ENCODE measurements at places on chromosomes 4 and X.

- DNase-seq = no peak
Observed at GRCh38 chr4:173866322-173867026, 336.4 kb upstream of the HAND2 start.

- DNase-seq = no peak
Observed at GRCh38 chr4:2256156-2256731, 5.7 kb downstream of the MXD4 start.

GRCh38 chr4:4524364-4524763 lies 17.5 kb downstream of the STX18 start:
- DNase-seq = peak; percentile 38

DNA sequence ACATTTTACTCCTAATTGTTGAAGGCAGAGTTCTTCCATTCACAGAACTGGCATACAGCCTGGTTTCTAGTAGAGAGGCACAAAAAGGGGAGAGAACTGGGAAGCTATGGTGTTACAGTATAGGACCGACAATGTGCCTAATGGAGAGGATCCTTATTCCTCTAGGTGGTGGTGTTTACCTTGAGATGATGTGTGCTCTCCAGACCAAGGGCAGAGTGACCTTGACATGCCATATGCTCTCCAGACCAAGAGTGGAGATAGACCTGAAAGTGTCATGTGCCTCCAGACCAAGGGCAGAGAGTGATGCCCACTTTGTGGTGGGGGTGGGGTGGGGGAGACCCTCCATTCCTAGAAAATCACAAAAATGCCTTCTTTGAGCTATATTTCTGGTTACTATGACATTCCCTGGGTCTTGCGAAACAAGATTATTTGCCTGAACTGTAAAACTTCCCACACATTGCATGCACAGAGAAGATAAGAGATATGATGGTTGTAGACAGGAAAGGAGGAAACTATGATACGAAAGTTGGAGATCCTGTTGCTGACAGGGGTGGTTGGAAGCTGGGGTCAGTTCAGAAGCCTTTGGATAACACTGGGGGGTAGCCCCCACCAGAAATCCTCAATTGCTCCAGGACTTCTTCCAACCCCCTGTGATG lies 119.7 kb downstream of the TEX13C start:
- DNase-seq = no peak

GRCh38 chr4:136009258-136009832 lies 1522.9 kb downstream of the PCDH18 start:
- DNase-seq = no peak

- DNase-seq = no peak
Observed at GRCh38 chrX:146173742-146174141, 356.1 kb downstream of the SLITRK2 start.

- peak; percentile 56 for DNase-seq
Observed at GRCh38 chr4:70505151-70505748, 13.1 kb upstream of the AMTN start.

DNA sequence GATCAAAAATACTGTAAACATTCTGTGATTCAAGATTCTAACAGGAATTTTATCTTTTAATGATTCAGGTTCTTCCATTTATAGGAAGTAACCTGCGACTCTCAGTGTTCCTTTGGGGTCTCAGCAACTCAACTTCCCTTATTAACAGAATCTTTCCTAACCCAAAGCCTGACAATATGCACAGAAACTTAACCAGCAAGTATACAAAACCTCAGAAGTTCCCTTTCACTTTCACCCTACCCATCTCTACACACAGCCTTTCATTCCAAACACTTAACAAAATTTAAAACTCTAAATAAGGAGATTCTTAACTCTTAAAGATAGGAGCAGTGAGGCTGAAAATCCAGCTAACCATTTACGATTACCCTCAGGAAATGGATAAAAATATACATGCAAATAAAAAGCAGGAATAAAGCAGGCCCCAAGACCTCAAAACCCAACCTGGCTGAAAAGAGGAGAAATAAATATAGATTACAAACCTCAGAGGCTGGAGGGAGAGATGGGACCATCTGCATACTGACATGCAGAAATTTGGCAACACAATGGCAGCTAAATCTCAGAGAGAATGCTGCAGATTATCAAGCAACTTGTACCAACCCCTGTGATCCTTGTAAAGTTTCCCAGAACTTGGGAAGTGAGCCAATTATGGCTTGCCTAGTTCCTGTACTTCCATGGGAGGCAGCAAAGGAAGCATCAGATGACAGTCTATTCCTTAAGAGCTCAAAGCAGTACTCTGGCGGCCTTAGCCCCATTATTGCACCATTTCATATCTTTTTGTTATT lies 101.0 kb downstream of the ATP11C start:
- peak; percentile 31 for DNase-seq

GRCh38 chr4:72375073-72375736 lies 193.8 kb downstream of the ADAMTS3 start:
- DNase-seq = no peak

GRCh38 chrX:21529771-21530170 lies 128.4 kb downstream of the KLHL34 start:
- no peak for DNase-seq

DNA sequence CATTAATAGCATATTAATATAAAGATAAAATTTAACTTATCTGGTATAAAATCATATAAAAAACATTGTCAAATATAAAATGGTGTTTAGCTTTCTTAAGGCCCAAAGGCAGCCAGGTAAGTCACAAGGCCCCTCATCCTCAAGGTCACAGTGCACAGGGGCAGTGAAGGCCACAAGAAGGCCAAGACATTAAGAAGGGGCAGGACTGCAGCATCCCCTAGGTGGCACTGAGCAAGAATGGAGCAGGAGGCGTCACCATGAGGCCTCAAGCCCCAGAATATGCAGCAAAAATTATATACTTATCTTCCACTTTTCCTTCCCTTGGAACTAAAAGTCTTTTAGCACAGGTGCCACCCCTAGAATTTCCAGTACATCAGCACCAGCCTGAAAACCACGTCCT lies 49.5 kb upstream of the MAGEA8 start:
- no peak for DNase-seq

Data from small intestine (tissue), 16 donors.